ENCODE measurements at places on chromosomes 11 and 22.

DNA sequence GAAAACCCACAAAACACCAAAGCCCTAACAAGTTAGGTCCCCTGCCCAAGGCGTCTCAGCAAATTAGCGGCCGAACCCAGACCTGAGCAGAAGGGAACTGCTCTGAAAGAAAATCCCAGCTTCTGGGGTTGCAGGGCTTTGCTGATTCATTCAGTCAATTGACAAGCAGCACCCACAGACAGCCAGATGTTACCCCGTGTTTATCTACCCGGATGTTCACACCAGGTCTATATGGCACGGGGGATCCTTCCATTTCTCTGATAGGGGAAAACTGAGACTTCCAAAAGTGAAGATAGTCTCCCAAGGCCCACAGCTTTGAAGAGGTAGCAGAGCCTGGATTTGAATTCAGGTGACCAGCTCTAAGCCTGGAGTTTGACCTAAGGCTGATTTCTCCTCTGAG, 14.0 kb upstream of the OAF start:
- DNase-seq: no peak

- DNase-seq: no peak
Measured at GRCh38 chr22:36239150-36239400, 252 bp downstream of the APOL2 start.

GRCh38 chr22:20656516-20656901, 117.4 kb upstream of the SERPIND1 start:
- no peak for DNase-seq

- peak; percentile 76 for DNase-seq
Measured at GRCh38 chr11:68214173-68215086, 1.3 kb upstream of the KMT5B start.

GRCh38 chr22:49259839-49260615, 567.6 kb downstream of the BRD1 start:
- no peak for DNase-seq

DNA sequence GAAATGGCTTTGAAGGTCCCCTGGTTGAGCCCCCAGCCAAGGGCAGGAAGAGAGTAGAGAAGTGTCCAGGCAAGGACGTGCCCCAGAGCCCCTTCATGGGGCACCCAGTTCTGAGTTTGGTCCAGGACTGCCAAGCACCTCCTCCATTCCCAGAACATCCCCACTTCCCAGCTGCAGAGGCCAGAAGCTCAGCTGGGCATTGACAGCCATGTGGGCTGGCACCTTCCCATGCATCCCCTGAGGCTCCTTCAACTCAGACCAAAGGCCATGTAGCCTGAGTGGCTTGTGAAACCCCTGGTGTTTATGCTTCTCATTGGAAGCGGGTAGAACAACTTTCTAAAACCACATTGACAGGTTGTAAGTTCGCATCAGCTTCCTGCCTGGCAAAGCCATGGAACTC, 789.6 kb downstream of the TBC1D22A start:
- no peak for DNase-seq

DNA sequence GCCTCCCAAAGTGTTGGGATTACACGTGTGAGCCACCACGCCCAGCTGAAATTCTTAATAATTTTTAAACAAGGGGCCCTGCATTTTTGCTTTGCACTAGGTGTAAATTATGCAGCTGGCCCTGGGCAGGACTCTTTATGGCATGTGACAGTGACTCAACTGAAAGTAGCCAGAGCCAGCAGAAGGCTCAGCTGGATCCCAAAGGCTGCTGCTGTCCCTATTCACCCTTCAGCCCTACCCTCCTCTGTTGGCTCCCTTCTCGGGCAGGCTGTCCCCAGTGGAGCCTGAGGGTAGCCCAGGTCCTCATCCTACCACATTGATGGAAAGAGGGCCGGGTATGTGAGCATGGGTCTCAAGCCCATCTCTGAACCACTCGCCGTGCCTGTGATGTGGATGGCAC, 45.6 kb downstream of the CD82 start:
- DNase-seq: no peak

DNA sequence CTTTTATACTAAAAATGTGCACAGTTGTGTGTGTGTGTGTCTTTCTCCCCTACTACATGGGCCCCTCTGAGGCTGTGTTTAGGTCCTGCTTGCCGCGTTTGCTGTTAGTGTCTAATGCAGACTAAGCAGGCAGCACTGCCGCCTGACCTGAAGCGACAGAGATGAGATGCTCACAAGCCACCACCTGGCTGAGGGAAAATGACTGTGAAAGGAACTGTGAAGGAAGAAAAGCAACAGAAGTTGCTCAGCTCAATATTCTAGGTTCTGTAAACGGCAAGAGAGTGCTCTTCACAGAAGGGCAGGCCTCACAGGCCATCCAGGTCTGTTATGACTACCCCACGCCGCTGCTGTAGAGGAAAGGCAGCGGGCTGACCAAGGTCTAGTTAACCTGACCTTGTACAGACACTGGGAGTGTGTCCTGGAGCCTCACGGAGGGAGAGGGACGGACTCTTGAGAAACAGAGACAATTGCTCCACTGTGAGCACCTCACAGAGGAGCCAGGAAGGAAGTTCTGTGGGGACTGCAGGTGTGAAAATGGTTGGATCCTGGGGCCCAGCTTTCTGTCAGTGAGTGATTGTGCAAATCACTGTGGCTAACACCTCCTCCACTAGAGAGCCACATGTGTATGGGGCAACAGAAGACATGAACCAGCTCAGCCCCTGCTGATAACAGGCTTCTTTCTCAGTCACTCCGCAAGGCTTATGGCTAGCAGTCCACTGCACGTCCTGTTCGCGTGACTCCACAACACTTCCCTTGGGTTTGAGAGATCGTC, 31.3 kb upstream of the YPEL1 start:
- peak; percentile 40 for DNase-seq

- DNase-seq: no peak
Measured at GRCh38 chr22:20610243-20610686, 102.9 kb downstream of the MED15 start.

- no peak for DNase-seq
Measured at GRCh38 chr22:28254396-28254795, 335.3 kb upstream of the PITPNB start.

GRCh38 chr11:121143921-121144320, 42.9 kb downstream of the TECTA start:
- DNase-seq: no peak

DNA sequence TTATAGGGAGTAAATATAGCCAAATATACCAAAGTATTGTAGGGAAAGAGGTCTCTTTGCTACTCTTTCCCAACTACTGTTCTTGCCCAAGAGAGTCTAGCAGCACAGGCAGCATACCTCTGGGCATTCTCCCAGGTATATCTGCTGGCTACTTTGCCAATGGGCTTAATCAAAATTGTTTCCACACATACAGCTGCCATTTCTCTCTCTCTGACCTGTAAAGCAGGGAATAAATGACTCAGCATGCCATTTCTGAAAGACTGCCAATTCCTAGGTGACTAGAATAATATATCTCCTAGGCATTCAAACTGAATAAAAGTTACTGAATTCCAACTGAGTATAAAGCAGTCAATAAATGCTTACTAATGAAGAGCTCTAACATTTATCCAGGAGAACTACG, 44.6 kb downstream of the RDX start:
- no peak for DNase-seq

GRCh38 chr22:47173535-47174021, 411.1 kb downstream of the TBC1D22A start:
- DNase-seq: peak; percentile 43

DNA sequence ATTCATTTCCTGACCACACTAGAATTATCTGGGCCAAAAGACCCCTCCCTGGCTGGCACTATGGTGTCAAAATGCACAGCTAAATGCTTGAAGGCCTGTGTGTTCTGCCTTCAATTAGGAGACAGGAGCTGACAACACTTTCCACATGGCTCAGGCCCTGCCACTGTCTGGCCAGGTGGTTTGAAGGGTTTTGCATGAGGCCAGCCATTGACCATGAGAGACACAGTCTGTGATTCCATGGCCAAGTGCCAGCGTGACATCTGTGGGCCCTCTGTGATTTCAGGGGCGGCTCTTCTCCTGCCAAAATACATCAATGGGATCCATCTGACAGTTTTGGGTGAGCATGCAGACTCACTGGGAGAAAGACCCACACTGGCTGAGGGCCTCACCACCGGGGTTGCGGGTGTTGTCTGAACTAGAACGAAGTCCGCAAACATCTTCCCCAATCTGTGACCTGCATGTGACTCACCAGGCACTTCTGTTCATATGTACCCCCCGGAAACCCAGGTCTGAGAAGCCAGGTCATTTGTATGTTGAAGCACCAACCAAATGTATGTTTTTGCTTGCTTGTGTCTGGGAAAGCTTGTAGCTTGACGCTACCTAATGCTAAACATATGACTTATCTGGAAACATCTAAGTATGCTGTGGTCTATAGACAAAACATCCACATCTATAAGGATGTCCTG, 20.7 kb upstream of the NAV2 start:
- DNase-seq: no peak

DNA sequence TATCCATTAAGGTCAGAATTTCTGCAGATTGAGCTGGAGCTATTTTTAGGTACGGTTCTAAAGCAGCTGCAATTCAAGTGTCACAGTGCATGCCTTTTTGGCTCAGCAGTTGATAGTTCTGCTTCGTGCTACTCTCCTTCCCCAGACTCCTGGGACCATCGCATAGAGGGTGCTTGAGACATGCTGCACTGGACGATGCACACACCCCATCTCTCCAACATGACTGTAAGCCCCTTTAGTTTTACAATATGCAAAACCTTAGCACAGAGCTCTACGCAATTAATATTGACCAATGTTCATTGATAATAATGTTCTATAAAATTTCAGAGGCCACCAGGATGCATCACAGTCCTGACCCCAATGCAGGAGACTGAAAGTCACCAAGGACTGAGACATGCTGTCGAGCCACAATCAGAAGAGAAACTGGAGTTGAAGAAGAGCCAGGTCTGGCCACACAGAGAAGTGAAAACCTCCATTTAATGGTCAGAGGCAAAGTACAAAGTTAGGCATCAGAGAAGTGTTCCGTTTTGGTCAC, 120.9 kb upstream of the ZC3H12C start:
- DNase-seq: no peak

DNA sequence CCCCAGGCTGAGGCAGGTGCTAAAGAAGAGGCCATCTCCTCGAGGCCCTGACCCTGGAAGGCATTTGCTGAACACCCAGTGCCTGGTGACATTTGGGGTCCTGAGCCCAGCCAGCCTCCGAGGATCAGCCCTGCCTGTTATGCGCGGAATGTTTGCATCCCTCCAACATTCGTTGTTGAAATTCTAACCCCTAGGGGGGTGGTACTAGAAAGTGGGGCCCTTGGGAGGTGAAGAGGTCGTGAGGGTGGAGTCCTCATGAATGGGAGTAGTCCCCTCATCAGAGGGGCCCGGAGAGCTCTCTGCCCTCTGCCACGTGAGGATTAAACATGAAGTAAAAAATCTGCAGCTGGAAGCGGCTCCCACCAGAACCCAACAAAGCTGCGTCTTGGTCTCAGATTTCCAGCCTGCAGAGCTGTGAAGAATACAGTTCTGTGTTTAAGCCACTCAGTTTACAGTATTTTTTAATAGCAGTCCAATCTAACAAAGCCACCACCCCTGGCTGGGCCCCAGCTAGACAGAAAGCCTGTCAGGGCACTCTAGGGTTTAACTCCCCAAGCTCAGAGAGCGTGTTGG, 35.3 kb upstream of the SEPTIN5 start:
- DNase-seq: no peak

DNA sequence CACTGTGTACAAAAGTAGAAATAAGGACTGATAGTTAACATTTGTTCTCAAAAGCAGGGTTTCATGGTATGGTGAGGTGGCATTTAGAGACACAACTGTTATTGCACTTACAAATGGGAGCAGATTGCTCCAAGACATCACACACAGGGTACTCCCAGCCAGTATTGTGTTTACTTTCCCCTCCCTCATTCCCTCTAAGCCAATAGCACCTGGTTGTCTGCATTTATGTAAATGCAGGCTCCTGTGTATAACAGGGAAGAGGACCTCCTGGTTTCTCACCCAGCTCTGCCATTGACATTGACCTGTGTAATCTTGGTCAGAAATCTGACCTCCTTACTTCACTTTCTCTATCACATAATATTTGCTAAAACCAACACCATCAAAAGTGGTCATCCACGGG, 154.4 kb downstream of the NAV2 start:
- no peak for DNase-seq

DNA sequence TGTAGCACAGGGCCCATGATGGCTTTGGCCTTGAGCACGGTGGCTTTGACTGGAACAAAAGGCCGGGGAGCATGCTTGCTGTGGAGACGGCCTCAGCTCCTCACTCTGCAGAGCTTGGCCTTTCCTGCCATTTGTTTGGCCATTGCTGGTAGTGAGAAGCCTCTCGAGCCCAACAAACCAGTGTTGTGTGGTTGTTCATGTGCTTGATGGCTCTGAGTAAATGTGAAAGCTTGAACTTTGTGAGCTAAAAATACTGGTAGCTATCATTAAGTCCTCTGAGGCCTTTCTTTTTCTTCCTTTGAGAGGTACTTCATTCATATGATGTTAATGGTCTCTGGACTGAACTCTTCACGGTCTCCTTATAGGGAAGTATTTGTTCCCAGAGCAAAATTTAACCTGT, 39.6 kb downstream of the NAT10 start:
- no peak for DNase-seq

DNA sequence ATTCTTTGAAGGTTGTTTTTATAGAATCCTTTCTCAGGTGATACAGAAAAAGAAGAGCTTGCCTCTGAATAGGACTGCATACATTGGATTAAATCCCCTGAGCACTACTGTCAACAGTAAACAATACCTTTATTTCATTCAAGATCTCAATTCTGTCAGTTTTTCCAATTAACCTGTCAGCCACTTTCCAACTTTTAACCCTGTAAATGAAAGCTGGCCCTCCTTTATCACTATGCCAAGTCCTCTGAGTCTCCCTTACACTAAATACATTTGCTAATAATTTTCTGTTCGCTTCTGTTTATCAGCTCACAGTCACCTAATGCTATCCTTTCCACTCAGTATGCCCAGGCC, 213.7 kb upstream of the ARHGAP42 start:
- no peak for DNase-seq

GRCh38 chr11:8219257-8220021, 44.2 kb downstream of the LMO1 start:
- no peak for DNase-seq

GRCh38 chr11:102144357-102145355, 34.4 kb downstream of the YAP1 start:
- DNase-seq: no peak
